HS-27A (cell line): ENCODE measurements at places on chromosomes 1 and 21.

DNA sequence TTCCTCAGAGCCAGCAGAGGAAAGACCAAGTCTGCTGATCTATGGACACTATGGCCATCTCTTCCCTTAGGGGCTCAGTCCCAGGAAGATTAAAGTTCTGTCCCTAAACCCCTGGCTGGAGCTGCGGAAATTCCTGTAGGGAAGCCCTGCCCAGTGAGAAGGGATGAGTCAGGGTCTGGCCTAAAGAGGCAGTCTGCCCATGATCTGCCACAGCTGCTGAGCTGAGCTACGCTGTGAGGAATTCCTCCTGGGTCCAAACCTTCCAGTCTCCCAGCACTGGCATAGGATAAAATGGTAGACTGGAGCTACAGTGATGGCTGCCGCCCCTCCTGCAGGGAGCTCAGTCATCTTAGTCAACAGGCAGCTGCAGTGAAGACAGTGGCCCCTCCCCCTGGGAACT lies 213.7 kb downstream of the BRINP2 start:
- no peak for DNase-seq

GRCh38 chr1:224929335-224930237 lies at the start of gene DNAH14:
Gene DNAH14 (plus strand): TSS chr1:224929675. CDS start chr1:224952703, 23,028 bp downstream.
- DNase-seq, result peak; percentile 46

GRCh38 chr1:47208374-47208850 lies 18.6 kb upstream of the PDZK1IP1 start:
- no peak for DNase-seq

DNA sequence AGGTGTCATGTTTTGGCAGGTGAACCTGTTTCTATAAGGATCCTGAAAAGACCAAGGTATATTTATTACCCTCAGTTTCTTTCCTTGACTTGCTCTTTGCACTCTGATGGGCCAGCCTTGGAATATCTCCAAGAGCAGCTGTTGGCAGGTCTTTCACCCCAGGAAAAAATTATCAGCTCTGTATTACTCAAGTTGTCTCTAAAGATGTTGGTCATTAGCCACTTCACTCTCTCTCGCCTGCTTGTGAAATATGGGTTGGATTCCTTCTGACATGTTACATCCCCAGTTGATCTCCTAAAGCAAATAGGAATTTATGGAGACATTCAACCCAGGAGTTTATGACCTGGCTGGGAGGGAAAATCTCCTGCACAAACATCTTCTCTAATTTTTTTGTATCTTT lies 85.9 kb downstream of the KCNJ15 start:
- no peak for DNase-seq

- no peak for DNase-seq
Measured at GRCh38 chr1:24929398-24930259, 447 bp downstream of the RUNX3 start.

GRCh38 chr1:201230676-201231075 lies 40.1 kb downstream of the IGFN1 start:
- DNase-seq, result no peak

- DNase-seq, result no peak
Measured at GRCh38 chr1:76073481-76073880, 1.1 kb upstream of the ST6GALNAC3 start.

DNA sequence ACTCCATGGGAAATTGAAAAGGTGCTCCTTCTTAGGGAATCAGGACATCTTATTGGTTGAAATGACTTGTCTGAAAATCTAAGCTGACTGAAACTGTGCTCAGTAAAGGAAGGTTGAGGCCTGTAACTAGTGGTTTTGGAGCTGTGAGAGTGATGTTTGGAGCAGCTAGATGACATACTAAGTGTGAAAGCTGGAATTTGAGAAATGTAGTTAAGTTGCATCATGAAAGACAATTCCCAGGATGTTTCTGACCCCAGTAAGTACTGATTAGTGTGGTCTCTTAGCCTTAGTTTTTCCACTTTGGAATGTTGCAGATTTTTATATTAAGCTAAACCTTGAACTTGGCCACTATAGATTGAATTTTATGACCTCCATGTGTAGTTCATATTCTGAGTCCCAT lies 154.9 kb downstream of the PAPPA2 start:
- DNase-seq, result peak; percentile 2

- DNase-seq, result no peak
Measured at GRCh38 chr1:34928066-34928696, 1.3 kb downstream of the DLGAP3 start.

DNA sequence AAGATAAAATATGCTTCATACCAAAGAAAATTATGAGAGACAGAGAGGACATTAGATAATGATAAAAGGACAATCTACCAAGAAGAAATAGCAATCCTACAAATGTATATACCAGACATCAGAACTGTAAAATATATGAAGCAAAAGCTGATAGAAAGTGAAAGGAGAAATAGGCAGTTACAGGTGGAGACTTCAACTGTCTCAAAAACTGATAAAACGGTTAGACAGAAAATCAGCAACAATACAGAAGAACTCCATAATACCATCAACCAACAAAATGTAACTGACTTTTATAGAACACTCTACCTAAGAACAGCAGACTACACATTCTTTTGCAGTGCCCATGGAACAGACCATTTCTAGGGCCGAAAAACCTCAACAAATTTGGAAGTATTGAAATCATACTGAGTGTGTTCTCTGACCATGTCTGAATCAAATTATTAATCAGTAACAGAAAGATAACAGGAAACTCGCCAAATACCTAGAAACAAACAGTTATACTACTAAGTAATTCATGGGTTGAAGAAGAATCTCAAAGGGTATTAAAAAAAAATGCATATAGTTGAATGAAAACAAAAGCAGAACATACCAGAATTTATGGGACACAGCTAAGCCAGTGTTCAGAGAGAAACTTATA lies 132.1 kb downstream of the RPS6KC1 start:
- no peak for DNase-seq

DNA sequence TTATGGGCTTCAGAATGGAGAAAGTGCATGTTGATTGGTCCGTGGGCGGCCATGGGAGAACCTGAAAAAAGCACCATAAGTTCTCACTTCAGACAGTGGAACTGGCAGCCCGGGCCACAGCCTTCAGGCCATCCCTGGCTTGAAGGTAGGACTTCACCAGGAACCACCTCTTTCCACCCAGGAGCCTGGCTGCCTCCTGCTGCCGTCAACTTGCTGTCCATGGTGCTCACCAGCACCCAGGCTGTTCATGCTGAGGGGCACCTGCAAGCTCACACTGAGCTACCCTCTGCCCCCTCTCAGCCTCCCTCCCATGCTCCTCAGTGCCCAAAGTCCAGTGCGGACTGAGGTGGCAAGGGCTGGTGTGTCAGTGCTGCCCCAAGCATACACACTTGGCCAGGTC lies 12.9 kb upstream of the FNBP1L start:
- DNase-seq, result no peak

GRCh38 chr1:25926731-25927496 lies 20.7 kb upstream of the STMN1 start:
- no peak for DNase-seq

DNA sequence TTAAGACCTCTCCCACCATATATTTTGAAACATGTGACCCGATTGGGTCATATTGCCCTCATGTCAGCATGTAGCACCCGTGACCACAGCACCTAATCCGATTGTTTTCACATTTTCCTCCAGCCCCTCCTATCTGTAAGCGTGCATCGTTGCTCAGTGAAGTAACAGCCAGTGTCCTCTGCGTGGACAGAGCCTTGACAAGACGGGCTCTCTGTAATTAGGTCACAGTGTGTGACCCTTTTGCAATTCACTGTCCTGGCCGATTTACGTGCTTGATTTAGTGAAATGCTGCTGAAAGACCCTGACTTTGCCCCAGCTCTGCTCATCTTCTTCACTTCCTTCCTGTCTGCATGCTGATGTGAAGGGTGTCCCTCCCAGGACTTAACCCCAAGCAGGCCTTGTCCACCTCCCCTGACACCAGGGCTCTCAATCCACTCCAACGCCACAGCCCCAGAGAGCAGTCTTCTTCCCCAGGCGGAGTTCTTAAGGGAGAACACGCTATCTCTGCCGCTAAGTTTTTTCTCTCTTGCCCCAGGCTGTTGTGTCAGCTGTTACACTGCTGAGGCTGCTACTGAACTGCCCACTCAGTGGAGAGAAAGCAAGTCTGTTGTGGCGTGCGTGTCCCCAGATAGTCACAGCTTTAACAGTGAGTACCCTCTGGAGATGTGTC lies 19.4 kb downstream of the URB2 start:
- DNase-seq, result no peak

- no peak for DNase-seq
Measured at GRCh38 chr1:15406614-15407559, 2.8 kb upstream of the EFHD2 start.

GRCh38 chr1:56583957-56584468 lies 4.7 kb upstream of the PLPP3 start:
- no peak for DNase-seq

- DNase-seq, result no peak
Measured at GRCh38 chr1:20975668-20976067, 188.6 kb upstream of the HP1BP3 start.

- no peak for DNase-seq
Measured at GRCh38 chr1:47407481-47407880, 8.6 kb upstream of the FOXE3 start.

DNA sequence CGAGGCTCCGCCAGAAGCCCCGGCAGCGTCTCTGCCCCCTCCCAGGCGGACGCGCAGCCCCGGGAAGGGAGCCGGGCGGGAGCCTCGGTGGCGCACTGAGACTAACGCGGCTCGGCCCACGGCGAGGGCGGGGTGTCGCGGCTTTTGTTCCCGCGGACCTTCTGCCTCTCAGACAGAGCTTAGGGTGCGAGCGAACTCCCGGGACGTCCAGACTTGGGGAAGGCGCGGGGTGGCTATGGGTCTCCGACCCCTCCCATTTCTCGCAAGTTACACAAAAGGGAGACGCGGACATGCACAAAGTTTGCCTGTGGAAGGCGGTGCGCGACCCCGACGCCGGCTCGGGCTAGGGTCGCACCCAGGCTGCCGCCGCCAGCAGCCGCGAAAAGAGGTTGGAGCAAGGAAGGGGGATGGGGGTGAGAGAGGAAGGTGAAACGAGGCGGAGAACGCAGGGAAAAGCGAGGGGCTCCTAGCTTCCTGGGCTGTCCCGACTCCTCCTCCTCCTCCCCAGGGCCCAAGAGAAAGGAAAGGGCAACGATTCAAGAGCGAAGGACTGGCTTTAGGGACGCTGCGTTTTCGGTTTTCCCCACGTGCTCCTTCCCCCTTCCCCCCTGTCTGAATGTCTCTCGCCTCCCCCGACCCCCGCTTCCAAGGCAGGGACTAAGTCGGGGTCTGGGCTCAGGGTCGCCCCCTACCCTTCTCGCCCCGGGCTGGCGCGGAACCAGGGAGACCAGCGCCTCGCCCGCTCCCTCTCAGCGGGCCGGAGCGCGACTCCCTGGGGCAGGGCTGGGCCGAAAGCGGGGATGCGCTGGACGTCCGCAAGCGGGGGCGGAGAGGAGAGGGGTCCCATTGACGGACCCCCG lies 729 bp downstream of the APP start:
- DNase-seq, result no peak

- no peak for DNase-seq
Measured at GRCh38 chr1:232877365-232878028, 72.3 kb downstream of the MAP10 start.

- no peak for DNase-seq
Measured at GRCh38 chr1:117372863-117373412, 5.7 kb downstream of the MAN1A2 start.

DNA sequence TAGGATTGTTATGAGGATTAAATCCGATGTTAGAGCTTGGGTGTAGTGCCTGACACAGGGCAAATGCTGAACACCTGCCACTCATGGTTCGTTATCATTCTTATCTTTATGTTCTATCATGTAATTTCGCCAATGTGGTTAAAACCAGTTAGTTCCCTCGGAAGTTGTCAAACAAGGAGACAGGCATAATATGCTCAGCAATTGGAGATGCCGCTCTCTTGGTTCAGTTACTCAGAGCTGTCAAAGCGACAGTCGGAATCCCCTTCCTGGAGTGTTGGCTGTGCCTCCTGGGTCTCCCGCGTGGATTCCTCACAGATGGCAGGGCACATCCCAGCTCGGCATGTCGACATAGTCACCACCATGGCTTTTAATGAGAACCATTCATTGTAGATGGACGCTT lies 192.2 kb downstream of the ROR1 start:
- DNase-seq, result no peak

- DNase-seq, result no peak
Measured at GRCh38 chr1:18409609-18410237, 71.0 kb upstream of the KLHDC7A start.

GRCh38 chr1:153563483-153563901 lies 2.2 kb downstream of the S100A2 start:
- no peak for DNase-seq

- no peak for DNase-seq
Measured at GRCh38 chr1:112618114-112618720, 724 bp downstream of the ST7L start.

GRCh38 chr1:27527223-27527889 lies 37.4 kb upstream of the WASF2 start:
- no peak for DNase-seq

GRCh38 chr1:41776891-41777441 lies 141.8 kb downstream of the HIVEP3 start:
- DNase-seq, result no peak

- DNase-seq, result no peak
Measured at GRCh38 chr1:6123083-6123482, 57.0 kb downstream of the CHD5 start.

GRCh38 chr1:145707183-145707867 lies at the start of gene PDZK1:
Gene PDZK1 (minus strand): TSS chr1:145707368. CDS start chr1:145688021, 19,347 bp downstream.
- no peak for DNase-seq

DNA sequence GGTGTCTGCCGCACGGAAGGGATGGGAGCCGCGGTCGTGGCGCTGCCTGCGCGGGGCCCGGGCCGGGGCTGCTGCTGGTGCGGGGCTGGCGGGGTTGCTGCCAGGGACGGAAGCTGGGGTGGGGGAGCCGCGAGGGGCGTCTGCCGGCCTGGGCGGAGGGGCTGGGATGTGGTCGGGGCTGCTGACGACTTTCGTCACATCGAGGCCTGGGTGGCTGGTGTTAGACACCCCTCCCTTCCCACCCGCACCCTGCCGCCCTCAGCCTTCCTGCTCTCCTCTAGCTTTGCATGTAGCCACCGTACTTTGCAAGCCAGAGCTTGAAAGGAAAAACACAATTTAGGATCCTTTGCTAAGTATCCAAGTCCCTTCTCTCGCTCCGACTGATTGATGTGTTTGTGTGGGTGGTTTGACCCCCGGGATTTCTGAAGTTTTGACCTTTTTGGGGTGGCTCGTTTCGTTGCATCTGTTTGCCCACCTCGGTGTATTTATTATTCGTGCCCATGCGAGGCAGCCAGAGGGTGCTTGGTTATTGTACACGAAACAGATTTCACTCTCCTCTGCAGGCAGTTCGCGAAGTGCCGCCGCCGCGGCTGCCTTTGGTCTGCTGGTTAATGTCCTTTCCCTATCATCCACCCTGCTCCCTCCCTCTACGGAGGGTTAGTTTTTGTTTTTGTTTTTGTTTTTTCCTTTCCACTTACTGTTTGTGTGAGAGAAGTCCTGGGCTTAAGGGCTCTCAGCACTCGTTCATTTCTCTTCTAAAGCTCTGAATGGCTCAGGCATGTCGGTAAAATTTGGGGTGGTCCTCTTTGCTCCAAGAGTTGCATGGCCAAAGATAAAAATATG lies 868 bp downstream of the C1orf21 start:
- no peak for DNase-seq

- DNase-seq, result no peak
Measured at GRCh38 chr1:176560681-176561080, 97.7 kb downstream of the PAPPA2 start.

- no peak for DNase-seq
Measured at GRCh38 chr1:3457910-3458883, 3.7 kb downstream of the ARHGEF16 start.
